ENCODE measurements at places on chromosomes 12 and 14.

DNA sequence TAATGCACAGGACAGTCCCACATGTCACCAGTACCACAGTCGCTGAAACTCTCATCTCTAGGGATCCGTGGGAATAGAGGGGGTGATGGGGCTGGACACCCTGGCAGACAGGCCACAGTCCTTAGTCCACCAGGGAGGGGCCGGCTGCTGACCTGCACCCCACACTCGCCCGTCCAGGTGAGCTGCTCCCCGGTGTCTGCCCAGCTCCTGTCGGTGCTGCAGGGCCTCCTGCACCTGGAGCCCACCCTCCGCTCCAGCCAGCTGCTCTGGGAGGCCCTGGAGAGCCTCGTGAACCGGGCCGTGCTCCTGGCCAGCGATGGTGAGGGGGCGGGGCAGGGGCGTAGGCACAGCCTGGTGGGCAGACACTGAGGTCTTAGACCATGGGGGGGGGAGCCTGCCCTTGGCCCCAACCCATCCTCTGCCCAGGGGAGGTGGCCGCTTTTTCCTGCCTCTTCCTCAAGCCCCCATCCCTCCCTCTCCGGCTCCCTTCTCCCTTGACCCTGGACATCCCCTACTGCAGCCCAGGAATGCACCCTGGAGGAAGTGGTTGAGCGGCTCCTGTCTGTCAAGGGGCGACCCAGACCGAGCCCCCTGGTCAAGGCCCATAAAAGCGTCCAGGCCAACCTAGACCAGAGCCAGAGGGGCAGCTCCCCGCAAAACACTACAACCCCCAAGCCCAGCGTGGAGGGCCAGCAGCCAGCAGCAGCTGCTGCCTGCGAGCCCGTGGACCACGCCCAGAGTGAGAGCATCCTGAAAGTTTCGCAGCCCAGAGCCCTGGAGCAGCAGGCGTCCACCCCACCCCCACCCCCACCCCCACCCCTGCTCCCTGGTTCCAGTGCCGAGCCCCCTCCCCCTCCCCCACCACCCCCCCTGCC lies 17.1 kb upstream of the ADSS1 start:
- DNase-seq: no peak

- DNase-seq: no peak
Measured at GRCh38 chr14:61591862-61592261, 103.5 kb upstream of the HIF1A start.

DNA sequence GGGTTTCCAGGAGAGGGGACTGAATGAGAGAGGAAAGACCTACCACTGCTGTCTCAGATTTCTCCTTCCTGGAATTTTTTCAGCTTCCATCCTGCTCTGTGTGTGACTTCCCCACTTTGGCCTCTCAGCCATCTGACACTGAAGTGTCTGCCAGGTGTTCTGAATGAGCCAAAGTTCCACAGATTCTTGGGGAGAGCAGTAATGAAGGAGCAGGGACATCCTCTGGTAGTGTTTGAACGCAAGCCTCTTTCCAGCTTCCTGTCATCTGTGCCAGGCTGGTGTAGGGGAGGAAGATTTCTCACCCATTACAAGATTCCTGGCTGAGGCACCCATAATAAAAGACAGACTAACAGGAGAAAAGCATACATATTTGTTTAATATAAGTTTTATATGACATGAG lies 141.7 kb upstream of the NRXN3 start:
- DNase-seq: no peak

DNA sequence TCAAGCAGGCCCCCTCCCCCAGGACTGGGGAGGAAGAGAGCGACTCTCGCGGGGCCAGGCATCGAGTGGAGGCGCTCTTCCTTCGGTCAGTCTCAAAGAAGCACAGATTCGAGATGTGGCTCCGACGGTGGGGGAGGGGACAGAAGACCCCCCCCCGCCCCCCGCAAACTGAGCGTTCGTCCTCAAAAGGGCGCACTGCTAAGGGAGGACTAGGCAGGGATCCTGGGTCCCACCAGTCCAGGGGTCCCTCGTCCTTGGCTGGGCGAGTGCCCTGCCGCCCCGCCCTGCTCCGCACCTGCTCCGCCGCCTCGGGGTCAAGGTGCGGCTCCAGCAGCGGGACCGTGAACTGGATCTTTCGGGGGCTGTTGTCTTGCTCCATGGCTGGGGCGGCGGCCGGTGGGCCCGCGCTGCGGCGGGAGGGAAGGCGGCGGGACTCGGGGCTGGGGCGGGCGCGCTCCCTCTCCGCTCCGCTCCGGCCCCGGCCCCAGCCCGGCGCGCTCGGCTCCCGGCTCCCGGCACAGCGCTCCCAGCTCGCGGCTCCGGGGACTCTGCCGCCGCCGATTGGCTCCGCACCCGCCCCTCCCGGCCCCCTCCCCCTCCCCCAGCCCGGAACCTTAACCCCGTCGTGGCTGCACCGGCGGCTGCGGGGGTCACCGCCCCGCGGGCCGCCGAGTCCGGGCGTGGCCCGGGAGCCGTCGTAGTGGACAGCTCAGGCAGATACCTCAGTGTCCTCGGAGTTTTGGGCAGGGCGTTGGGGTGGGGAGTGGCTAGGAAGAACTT lies at the start of gene PPP1R1A:
TSS of gene PPP1R1A (minus strand) at position 550 of the 780 bp plus-strand sequence. CDS start at position 379, 171 bp downstream.
- DNase-seq: no peak

GRCh38 chr14:68547305-68548193 lies 245.3 kb downstream of the ZFP36L1 start:
- no peak for DNase-seq

DNA sequence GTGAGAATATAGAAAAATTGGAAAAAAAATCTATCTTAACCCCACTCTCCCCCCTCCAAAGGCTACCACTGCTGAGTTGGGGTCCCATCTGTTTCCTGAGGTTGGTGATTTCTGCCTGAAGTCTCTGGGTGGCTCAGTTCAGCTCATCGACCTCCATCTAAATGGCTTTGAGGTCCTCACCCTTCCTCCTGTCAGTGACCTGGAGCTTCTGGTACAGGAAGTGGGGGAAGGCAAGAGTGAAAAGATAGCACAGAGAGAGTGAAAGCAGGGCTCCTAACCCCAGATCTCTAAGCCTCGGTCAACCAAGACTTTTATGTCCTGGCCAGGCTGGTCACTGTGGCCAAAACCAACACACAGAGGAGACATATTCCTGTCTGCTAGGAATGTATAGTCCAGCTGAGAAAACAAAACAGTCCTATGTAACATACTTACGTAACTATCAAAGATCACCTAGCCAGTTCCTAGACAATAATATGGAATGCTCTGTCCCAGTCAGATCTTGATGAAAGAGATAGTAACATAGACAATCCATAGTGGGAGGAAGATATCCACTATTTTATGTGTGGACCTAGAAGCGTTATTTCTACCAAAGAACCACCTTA lies 12.3 kb upstream of the KRT73 start:
- DNase-seq: no peak

- DNase-seq: no peak
Measured at GRCh38 chr12:27549236-27549800, 25.3 kb downstream of the PPFIBP1 start.

DNA sequence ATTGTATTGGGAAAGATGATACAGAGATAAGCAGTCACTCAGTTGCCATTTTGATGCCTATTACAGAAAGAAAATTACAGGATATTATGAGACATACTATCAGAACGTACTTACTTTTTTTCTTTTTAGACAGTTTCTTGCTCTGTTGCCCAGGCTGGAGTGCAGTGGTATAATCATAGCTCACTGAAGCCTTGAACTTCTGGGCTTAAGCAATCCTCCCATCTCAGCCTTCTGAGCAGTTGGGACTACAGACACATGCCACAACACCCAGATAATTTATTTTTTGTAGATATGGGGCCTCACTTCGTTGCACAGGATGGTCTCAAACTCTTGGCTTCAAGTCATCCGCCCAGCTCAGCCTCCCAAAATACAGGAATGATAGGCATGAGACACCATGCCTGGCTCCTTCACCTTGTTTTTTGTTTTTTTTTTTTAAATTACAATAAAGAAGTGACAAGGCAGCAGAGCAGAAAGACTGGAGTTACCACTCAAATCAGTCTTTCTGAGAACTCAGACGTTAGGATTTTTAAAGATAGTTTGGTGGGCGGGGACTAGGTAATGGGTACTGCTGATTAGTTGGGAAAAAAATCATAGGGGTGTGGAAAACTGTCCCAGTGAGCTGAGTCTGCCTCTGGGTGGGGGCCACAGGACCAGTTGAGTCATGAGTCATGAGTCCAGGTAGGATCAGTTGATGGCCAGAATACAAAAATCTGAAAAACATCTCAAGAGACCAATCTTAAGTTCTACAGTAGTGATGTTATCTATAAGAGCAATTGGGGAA lies 11.5 kb upstream of the CPM start:
- DNase-seq: no peak

DNA sequence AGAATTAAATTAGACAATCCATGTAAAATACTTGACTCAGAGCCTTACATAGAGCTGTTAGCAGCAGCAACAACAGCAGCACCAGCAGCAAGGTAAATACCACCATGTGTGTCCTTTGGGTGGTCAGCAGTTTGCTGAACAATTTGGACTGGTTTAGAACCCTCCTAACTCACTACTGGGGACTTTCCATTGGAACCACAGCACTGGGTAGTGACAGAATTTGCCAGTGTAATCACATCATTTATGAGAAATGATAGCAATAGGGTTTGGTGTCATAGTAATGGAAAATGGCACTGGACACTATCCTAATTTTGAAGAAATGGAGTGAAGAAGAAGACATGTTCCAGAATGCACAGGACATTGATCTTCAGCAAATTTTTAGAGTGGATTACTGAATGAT lies 392.8 kb downstream of the RAD51B start:
- no peak for DNase-seq

GRCh38 chr12:86712425-86712843 lies 456.2 kb upstream of the MGAT4C start:
- no peak for DNase-seq

DNA sequence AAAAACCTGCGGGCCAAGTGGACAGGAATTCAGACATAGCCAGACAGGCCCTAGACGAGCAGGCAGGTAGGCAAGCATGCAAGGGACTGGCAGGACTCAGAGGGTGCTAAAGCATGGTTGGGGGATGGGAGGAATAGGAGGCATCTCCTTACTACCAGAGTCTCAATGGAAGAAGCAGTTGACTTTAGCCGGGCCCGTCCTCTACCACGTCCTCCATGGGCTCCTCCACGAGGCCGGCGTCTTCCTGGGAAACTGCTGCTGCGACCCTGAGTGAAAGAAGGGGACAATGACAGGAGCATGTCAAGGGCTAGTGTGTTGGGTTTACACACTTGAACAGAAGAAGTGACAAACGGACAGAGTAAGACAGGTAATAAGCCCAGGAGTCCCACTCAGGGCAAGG lies 11.6 kb downstream of the KMT2D start:
- DNase-seq: no peak

GRCh38 chr12:111558107-111558376 lies 41.1 kb downstream of the ATXN2 start:
- DNase-seq: no peak

GRCh38 chr14:81509838-81510452 lies 23.7 kb downstream of the SEL1L start:
- DNase-seq: no peak

GRCh38 chr14:95207475-95208233 lies 50.3 kb upstream of the DICER1 start:
- no peak for DNase-seq

DNA sequence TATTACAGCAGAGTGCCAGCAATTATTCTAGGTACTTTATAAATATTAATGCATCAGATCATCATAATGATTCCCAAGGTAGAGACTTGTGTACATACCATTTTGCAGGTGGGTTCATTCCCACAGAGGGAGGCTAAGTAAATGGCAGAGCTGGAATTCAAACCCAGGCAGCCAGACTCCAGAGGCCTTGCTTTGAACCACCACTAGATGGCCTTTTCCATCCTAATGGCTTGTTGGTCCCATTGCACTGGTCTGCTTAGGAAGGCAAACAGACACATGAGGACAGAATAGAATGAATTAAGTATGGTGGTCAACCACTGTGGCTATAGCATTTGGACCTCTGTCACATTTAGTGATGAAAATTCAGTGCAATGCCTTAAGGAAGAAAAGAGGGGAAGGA lies 158.7 kb downstream of the METTL25 start:
- DNase-seq: no peak

DNA sequence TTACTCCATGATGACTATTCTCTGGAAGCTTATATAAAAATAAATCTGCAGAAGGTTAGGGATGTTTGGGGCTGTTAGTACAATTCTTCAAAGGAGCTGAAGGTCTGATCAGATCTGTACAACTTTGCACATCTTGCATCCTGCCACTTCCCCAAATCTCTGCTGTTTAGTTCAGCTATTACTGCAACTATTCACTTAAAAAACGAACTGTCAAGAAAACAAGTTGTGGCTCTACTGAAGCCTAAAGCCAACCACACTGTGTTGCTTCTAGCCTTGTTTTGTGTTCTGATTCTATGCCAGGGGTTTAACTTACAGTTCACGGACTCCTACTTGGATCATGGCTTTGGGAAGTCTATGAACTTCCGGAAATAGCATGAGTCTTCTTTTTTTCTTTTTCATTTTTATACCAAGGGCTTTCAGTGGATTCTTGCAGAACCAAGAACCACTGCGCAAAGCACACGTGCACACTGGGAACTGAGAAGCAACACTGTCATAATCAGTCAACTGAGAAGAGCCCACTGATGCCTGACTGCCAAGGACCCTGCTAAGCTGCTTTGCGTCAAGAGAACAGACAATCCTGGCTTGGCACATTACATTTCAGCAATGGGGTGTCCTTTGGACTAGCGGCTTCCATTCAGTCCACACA lies 66.3 kb upstream of the EEA1 start:
- DNase-seq: no peak

GRCh38 chr14:76551906-76552305 lies 176.0 kb downstream of the ESRRB start:
- DNase-seq: no peak

- no peak for DNase-seq
Measured at GRCh38 chr14:22861651-22862050, 9.9 kb upstream of the LRP10 start.

- no peak for DNase-seq
Measured at GRCh38 chr12:23352670-23353069, 596.8 kb downstream of the SOX5 start.

DNA sequence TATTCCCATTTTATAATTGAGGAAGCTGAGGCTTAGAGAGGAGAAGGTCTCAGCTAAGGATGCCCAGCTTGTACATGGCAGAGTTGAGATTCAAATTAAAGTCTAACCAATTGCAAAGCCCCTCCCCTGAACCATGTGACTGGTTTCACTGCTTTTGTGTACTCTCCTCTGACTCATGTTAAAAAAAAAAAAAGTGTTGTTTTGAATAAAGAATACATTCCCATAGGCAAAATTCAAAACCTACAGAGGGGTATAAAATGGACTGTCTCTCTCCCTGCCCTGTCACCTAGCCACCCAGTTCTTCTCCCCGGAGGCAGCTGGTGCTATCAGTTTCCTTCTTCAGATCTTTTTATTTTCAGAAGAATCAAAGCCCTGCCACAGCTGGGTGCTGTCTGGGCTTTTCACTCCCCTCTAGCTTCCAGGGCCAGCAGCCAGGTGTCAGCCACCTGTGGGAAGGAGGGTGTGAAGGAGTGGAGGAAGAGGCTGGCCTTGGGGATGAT lies 5.4 kb downstream of the PSMD9 start:
- no peak for DNase-seq

GRCh38 chr12:6083601-6084000 lies 40.9 kb downstream of the VWF start:
- no peak for DNase-seq

- no peak for DNase-seq
Measured at GRCh38 chr12:98453070-98453469, 62.3 kb upstream of the TMPO start.

Data from stimulated activated CD4-positive, alpha-beta T cell treated with anti-CD3 and anti-CD28 coated beads, Interleukin-1b, Interleukin-23, amount 100 ng/mL, for 1 hour (primary cell).